Mesenchymal stem cell (in vitro differentiated cells and primary cell): ENCODE measurements at places on chromosomes 2 and 18.
A peak's percentile ranks its signal among the peaks of the same experiment; 100 is the strongest.

GRCh38 chr2:168237741-168238140, 9.7 kb downstream of the STK39 start:
- H3K4me1 ChIP-seq = peaks cover 5% of the 10 kb centered on the region
- no peaks in the 10 kb centered on the region for H3K36me3 ChIP-seq
- no peaks in the 10 kb centered on the region for H3K27me3 ChIP-seq
- peak; percentile 42 for DNase-seq
- H3K27ac ChIP-seq = no peak overlapping the region
- no peak overlapping the region for H3K4me3 ChIP-seq

DNA sequence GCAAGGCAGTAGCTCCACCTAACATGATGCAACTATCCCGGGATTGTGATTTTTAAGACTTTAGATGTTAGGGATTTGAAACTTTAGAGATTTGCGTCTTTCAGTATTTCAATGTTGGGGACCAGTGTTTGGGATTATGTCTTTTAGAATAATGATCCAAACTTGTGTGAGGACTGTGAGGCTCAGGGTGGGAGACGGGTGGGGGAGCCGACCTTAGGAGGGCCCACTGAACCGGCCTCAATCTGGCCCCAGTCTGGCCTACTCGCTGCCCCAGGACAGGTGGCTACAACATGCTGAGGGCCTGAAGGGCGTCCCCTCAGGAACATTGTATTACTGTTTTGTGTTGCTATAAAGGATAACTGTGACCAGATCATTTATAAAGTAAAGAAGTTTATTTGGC, 10.7 kb downstream of the AMER3 start:
- no peaks in the 10 kb centered on the region for H3K4me1 ChIP-seq
- no peak overlapping the region for H3K4me3 ChIP-seq
- DNase-seq = no peak

DNA sequence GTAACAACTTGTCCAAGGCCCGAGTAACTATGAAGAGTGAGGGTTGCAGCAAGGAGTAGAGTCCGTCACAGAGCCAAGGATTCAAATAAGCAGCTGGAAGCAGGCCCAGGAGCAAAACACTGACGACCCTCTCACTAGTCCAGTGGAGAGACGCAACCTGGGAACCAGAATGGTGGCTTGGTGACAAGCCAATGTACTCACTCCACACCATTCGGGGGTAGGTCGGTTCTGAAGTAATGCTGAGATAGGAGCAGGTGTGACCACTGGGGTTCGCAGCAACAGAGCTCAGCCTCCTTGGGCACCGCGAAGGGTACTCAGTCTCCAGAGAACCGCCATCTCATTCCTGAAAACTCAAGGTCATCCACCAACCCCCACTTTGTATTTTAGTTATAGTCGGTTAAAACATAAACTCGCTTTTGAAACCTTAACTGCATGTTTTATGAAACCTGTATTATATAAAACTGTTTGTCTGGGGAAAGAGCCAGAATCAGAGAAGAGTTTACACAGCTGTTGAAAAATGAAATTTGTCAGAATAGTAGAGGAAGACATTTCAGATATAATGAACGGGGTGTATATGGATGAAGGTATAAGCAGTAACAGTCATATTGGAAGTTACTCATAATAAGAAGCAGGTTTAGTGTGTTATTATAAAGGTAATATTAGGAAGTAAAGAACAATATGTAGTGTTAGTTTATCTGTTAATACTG, 8.6 kb downstream of the ANKRD62 start:
- H3K4me1 ChIP-seq = no peaks in the 10 kb centered on the region
- DNase-seq = no peak
- no peak overlapping the region for H3K4me3 ChIP-seq
- H3K27ac ChIP-seq = no peak overlapping the region
- H3K27me3 ChIP-seq = peaks cover 10% of the 10 kb centered on the region

- H3K4me3 ChIP-seq = no peak overlapping the region
- peaks cover 7% of the 10 kb centered on the region for H3K4me1 ChIP-seq
- peaks cover 24% of the 10 kb centered on the region for H3K36me3 ChIP-seq
- no peak overlapping the region for H3K27ac ChIP-seq
- H3K27me3 ChIP-seq = no peaks in the 10 kb centered on the region
- DNase-seq = no peak
Measured at GRCh38 chr2:38735999-38736320, 15.2 kb downstream of the SRSF7 start.

GRCh38 chr2:166088634-166089033, 39.2 kb downstream of the SCN1A start:
- H3K27ac ChIP-seq = no peak overlapping the region
- no peak overlapping the region for H3K4me3 ChIP-seq
- H3K27me3 ChIP-seq = no peaks in the 10 kb centered on the region

DNA sequence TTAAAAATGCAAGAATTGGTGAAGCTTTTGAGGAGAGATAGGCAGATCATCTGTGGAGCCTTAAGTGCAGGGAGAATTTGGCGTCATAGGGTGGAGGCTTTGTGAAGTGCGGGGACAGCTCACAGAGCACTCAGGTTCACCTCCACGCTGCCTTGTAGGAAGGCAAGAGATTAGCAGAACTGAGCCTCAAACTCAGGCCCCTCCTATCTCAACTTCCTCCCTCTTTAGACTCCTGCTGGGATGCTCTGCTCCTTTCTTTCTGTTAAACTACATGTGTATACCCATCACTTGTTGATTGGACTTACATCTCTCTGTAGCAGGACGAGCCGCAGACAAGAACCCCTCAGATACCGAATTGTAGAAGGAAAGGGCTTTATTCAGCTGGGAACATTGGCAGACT, 422.2 kb downstream of the SETBP1 start:
- H3K27me3 ChIP-seq = no peaks in the 10 kb centered on the region
- no peak for DNase-seq
- no peak overlapping the region for H3K4me3 ChIP-seq
- H3K27ac ChIP-seq = no peak overlapping the region
- no peaks in the 10 kb centered on the region for H3K4me1 ChIP-seq

DNA sequence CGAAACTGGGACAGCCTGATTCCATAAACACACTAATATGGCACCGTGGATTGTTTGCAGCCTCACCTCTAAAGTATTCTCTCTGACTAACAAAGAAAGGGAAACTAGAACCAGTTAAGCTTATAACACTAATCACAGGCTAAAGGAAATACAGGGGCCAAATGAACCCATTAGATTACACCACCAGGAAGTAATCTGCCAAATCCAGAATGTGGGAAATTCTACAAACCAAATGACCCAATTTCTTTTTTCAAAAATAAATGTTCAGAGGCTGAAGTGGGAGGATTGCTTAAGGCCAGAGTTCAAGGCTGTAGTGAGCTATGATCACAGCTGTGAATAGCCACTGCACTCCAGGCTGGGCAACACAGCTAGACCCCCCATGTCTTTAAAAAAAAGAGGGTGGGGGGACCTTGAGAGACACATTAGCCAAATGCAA, 1.5 kb upstream of the MPPE1 start:
- H3K36me3 ChIP-seq = peaks cover 3% of the 10 kb centered on the region
- peak overlapping the region; percentile 91 for H3K4me3 ChIP-seq
- DNase-seq = peak; percentile 72
- H3K27me3 ChIP-seq = no peaks in the 10 kb centered on the region
- H3K27ac ChIP-seq = no peak overlapping the region

DNA sequence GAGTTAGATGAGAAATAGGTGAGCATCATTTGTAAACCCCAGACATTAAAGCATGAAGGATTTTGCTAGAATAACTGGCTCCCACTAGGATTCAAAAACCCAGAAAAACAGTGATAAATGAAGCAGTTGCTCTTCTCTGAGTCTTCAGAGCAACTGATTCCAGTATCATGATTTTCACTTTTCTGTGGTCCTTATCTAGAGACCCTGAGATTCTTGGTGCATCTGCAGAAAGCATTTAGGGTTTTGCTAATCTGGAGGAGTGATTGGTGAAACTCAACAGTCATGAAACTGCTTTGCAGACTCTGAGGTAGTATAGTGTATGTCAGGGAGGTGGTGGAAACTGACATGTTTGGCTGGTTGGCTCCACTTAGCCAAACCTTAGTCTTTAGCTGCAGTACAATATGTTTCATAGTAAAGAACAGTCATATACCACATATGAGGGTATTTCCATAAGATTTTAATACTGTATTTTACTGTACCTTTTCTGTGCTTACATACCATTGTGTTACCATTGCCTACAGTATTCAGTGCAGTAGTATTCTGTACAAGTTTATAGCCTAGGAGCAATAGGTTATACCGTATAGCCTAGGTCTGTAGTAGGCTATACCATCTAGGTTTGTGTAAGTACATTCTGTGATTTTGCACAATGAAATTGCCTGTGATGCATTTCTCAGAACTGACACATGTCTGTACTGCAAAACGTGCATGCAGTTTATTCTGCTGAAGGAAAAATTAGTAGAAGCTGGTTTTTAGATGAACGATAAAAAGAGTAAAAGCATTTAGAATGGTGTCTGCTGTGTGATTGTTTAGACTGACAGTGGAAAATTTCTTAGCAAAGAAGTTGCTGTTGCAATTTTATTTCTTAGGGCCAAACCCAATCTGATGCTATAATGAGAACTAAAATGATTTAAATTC, 23.8 kb downstream of the EML4 start:
- H3K27me3 ChIP-seq = no peaks in the 10 kb centered on the region
- H3K4me3 ChIP-seq = no peak overlapping the region
- H3K4me1 ChIP-seq = peaks cover 8% of the 10 kb centered on the region
- DNase-seq = no peak
- H3K36me3 ChIP-seq = no peaks in the 10 kb centered on the region
- H3K27ac ChIP-seq = no peak overlapping the region

DNA sequence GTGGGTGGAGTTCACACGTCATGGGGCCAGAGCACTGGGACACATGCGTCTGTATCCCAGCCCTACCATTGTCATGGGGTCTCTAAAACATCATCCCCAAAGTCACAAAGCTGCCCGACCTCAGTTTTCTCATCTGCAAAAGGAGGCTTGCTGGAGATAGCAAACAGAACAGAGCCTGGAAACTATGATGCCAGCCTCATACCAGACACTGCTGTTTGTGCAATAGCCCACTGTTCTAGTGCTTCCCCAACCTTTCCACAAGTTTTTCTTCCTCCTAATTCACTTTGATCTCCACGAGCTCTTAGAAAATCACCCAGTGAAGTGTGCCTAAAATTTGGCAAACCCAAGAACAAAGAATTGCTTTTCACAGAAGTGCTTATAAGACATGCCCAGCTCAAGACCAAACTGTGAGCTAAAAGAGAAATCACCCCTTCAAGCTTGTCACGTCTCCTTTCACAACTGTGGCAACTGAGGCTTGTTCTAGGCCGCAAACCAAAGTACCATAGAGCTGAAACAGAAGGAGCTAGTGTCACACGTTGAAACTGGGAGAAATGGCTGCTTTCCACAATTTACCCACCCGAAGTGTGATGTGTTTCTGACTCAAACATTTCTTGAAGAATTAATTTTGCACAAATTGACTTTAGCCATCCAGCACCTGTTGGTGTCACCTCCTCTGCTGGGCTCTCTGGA, 162.7 kb upstream of the ID2 start:
- no peaks in the 10 kb centered on the region for H3K27me3 ChIP-seq
- no peak overlapping the region for H3K4me3 ChIP-seq
- no peaks in the 10 kb centered on the region for H3K36me3 ChIP-seq
- H3K27ac ChIP-seq = no peak overlapping the region
- no peaks in the 10 kb centered on the region for H3K4me1 ChIP-seq
- no peak for DNase-seq
